ENCODE measurements at places on chromosomes 12 and 14.

DNA sequence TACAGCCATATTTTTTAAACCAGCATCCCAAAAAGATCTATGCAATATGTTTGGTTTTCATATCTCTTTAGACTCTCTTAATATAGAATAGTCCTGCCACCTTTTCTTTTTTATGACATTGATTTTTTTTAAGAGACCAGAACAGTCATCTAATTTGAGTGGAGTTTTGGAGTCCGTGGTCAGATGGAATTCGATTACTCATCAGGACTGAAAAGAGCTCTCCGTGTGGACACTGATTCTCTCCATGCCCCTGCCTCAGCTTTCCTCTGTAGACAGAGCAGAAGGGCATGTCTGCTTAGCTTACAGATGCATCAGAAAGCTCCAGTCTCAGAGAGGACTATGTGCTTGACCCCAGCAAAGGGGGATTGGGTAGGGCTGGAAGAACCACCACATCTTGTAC lies 27.8 kb downstream of the SMCO2 start:
- DNase-seq: no peak

- DNase-seq: no peak
Observed at GRCh38 chr14:51341338-51341737, 101.3 kb downstream of the TMX1 start.

DNA sequence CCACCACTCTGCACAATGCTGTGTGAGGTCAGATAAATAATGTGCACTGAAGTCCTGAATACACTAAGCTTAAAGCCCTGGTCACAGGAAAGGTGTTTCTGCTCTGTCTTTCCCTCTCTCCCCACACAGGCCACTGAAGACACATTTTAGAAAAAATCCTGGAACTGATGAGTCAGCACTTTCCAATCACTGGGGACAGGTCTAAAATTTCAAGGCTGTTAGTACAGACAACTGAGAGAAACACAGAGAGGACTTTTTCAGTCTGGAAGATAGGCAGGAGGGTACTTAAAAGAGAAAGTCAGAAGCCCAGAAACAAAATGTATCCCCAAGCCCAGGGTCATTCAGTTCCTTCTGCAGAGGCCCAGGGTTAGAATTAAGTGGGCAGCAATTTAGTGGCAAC lies 333.9 kb upstream of the CCDC196 start:
- DNase-seq: no peak

DNA sequence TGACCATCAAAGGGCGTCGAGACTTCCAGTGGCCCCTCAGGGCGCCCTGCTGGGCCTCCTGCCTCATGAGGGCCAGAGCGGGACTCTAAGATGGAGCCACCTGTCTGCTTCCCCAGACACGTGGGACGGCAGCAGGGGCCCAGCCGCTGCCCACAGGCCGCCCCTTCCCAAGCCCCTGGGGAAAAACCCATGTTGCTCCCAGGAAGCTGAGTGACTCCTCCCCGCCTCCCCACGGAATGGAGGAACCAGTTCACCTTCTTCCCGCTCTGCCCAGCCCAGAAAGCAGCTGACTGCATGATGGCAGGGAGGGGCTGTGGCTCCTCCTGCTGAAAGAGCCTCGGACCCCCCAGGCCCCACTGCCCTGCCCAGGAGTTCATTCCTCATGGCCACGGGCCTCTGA lies 14.9 kb downstream of the RAB35 start:
- no peak for DNase-seq

Measured in activated naive CD4-positive, alpha-beta T cell (primary cell).